NCI-H1048 (cell line): ENCODE measurements at places on chromosomes 11 and 22.

DNA sequence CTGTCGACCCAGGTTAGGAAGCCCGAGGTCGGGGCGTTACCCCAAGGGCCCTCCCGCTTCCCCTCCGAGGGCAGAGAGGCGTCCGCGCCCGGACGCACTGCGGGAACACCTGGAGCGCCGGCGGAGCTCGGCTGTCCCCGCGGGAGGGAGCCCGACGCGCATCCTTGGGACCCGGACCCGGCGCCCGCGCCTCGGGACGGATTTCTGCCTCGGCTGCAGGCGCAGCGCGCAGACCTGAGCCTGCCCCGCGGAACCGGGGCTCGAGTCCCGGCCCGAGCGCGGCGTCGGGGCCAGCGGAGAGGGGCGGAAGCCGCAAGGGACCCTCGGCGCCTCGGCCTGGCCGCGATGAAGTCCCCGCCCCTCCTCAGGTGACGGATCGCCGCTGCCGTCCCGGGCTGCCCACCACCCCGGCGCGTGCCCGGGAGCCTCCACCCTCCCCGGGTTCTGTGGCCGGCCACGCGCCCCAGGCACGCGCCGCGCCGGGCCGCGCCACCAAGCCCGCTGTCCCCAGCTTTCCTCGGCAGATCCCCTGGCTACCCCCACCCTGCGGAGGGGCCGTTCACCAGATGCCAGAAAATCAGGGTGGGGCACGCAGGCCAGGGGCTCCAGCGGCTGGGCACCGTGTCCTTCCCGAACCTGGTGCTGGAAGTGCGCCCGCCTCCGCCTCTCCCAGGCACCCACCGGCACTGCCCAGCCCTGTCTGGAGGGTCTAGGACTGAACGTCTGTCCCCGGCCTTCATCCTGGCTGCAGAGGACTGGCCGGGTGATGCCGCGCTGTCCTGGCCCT is 410 bp downstream of the GLB1L3 start:
- no peak for DNase-seq

DNA sequence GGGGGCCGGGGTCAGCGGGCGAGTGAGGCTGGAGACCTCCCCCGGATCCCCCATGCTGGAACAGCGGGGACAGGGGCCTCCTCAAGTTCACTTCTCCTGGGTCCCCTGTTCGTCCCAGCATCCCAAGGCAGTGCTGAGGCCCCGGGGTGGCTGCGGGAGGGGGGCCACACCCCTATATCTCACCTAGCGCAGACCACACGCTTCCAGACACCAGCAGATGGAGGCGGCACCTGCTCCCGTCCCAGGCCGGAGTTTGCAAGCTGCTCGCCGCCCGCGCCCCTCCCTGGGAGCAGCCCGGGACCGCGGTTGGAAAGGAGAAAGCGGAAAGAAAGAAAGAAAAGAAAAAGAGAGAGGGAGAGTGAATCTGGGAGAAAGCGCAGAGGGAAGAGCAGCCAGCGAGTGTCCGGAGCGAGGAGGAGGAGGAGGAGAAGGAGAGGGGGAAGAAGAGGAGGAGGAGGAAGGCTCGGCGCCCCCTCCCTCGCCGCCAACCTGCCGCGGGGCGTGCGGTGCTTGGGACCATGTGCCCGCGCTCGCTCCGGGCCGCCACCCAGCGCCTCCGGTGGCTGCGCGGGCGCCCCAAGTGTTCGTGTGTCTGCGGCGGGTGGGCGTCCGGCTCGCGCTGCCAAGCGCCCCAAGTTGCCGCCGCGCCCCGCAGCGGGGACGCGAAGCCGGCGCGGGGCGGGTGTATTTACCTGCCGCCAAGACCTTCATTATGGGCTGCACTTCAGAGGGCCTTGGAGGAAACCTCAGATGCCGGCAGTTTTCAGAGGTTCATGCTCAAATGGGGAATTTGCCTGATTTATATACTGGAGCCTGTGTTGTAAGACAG is at the start of gene LIF:
TSS of gene LIF (minus strand) at position 775 of the 829 bp plus-strand sequence. CDS start at position 711, 64 bp downstream.
- DNase-seq, result no peak

GRCh38 chr11:125020342-125020741 is 42.8 kb upstream of the SLC37A2 start:
- DNase-seq, result no peak

- no peak for DNase-seq
These were observed 945.3 kb downstream of the LRRC4C start for GRCh38 chr11:40514124-40514523.

DNA sequence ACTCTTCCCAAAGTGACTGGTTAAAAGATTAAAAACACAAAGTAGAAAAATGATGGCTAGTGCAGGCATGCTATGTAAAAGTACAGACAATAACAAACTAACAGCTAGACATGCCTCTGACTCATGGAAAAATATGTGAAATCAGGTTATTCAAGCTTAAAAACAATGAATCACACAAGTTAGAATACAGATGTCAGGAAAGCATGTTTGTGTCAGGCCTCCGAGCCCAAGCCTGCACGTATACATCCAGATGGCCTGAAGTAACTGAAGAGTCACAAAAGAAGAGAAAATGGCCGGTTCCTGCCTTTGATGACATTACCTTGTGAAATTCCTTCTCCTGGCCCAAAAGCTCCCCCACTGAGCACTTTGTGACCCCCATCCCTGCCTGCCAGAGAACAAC is 110.1 kb downstream of the NOX4 start:
- DNase-seq, result no peak

DNA sequence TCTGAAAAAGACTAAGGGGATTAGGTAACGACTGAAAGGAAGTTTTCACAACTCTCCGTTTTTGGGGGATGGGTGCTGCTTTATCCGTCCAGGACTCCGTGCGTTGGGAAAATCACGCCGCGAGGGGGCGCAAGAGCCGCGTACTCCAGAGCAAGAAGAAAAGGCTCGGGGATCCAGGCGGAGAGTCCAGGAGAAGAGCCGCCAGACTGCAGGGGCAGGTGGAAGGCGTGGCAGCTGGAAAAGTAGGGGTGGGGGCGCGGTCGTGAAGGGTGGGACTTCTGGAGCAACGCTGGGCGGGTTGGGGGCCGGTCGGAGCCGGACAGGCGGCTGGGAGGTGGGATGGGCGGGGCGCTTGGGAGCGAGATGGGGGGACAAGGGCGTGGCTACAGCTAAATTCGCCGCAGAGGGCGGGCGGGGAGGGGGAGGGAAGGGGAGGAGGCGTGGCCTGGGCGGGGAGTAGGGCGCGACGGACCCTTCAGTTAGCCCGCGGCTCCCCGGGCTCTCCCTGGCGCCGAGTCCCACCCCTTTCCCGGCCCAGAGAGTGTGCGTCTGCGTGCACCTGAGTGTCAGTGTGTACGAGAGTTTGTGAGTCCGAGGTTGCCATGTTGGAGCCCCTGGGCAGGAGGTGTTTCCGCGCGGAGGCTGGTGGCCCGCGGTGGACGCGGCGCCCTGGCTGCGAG is 613 bp upstream of the ARHGEF17 start:
- DNase-seq, result peak; percentile 100

- DNase-seq, result no peak
These were observed 162.6 kb downstream of the KIF18A start for GRCh38 chr11:27945348-27945747.

DNA sequence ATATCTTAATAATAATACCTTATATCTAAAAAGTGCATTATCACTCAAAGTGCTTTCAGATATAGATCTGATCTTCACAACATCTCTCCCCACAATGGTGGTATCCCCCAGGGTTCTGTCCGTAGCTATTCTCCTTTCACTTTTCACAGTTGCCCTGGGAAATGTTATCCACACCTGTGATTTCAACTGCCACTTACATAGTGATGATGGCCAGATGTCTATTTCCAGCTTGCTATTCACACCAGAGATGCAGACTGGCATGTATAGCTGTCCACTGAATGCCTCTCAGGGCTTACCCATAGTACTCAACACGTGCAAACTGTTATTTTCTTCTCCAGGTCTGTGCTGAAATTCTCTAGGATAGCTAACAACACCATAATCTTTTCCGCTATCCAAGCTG is 724.7 kb downstream of the DLG2 start:
- no peak for DNase-seq
